AG20443 (cell line): ENCODE measurements at places on chromosomes 2 and 18.

DNA sequence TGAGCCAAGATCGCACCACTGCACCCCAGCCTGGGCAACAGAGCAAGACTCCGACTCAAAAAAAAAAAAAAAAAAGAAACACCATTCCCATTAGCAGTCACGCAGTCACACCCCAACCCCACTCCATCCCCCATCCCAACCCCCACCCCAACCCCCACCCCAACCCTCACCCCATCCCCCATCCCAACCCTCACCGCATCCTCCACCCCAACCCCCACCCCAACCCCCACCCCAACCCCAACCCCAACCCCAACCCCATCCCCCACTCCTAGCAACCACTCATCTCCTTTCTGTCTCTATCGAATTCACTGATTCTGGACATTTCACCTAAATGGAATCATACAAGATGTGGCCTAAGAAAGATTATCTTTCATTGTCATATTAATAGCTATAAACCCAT is 25.9 kb upstream of the ATP9B start:
- no peak for DNase-seq

GRCh38 chr18:55530166-55530565 is 57.8 kb downstream of the TCF4 start:
- no peak for DNase-seq

- peak; percentile 43 for DNase-seq
Observed at GRCh38 chr2:59182249-59182648, 941.1 kb upstream of the FANCL start.

DNA sequence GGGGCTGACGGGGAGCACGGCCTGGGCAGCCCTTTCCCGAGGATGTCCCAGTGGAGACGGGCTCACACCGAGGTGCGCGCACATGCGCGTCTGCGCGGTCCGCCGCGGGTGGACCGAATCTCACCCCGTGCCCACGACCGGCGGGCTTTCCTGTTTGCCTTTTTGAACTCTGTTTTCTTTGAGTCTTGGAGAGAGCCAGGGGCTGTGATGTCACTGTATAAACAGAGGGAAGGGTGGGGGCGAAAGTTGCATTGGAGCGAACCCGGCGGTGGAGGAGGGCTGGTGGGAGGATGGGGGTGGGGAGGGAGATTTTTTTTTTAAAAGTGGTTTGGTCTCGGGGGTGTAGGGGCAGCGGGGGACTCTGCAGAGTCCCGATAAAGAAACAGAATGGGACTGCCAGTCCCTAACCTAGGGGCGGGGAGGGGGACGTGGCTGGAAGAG is 141.2 kb upstream of the CTAGE1 start:
- DNase-seq: peak; percentile 70

- no peak for DNase-seq
Observed at GRCh38 chr2:45320956-45321355, 290.1 kb downstream of the SRBD1 start.

- DNase-seq: no peak
Observed at GRCh38 chr2:11634584-11634983, 35.4 kb downstream of the NTSR2 start.

GRCh38 chr2:63041592-63041991 is 9.0 kb upstream of the OTX1 start:
- no peak for DNase-seq

- DNase-seq: peak; percentile 53
Observed at GRCh38 chr2:221444106-221444505, 128.0 kb downstream of the EPHA4 start.

DNA sequence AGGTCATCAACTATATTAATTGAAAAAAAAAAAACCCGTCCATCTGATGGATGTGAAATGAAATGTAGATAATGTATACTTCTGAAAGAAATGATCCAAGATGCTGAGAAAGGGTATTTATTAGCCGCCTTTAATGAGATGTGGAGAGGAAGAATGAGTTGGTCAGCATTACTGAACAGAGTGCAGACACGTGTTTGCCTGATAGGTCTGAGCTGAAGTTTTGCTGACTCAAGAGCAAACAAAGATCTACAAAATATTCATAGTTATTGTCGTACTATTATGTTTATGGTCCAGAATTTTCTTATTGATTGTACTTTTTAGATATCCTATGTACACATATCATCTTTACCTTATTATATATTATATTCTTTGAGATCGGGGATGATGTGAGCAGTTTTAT is 235.3 kb downstream of the RDH14 start:
- DNase-seq: no peak

GRCh38 chr18:43125471-43125870 is 10.0 kb upstream of the RIT2 start:
- no peak for DNase-seq

- DNase-seq: no peak
Observed at GRCh38 chr18:11293794-11294193, 144.4 kb upstream of the PIEZO2 start.

DNA sequence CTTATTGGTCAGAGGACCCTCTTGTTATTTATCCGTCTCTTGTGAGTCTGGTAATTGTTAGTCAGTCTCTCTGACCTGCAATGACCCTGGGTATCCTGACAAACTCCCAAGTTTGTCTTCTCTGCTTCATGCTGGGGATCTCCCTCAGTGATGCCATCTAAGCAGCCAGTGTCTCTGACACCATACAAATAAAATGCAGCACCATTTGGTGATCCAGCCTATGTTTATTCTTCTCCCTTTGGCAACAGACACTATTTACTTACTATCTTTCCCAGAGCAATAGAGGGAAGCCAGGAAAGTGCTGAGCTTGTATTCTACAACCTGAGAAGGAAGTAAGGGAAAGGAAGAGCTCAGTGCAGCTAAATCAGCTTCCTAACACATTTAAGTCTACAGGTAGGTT is 15.9 kb downstream of the SERPINE2 start:
- DNase-seq: peak; percentile 64

- no peak for DNase-seq
Observed at GRCh38 chr2:229775614-229776313, 61.4 kb upstream of the DNER start.

DNA sequence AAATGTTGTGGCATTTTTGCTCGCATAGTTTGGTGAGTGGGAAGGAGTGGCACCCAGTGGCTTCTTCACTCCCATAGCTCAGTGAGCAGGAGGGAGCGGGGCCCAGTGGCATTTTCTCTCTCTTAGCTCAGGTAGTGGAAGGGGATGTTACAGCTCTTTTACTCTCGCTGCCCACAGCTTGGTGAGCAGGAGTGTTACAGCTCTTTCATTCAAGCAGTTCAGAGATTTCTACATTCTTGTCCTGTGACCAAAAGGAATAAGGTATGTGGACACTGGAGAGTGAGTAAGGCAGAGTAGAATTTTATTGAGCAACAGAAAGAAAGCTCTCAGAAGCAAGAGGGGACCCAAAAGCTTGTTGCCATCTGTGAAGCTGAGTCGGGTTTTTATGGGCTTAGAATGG is 192.4 kb downstream of the SPAG16 start:
- peak; percentile 38 for DNase-seq

DNA sequence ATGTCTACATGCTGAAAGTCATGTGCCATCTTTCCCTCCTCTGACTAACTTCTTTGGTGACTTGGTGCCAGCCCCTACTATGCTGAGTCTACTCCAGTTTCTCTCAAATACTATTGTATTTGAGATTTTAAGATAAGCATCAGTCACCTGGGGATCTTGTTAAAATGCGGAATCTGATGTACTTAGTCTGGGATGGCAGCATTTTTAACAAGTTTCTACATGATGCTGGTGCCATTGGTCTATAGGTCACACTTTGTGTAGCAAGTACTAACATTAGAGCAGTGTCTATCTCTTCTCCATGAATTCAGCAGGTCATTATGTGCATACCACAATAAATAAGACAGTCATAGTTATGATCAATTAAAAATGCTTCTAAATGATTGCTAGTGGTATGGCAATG is 106.9 kb downstream of the CERS6 start:
- no peak for DNase-seq

DNA sequence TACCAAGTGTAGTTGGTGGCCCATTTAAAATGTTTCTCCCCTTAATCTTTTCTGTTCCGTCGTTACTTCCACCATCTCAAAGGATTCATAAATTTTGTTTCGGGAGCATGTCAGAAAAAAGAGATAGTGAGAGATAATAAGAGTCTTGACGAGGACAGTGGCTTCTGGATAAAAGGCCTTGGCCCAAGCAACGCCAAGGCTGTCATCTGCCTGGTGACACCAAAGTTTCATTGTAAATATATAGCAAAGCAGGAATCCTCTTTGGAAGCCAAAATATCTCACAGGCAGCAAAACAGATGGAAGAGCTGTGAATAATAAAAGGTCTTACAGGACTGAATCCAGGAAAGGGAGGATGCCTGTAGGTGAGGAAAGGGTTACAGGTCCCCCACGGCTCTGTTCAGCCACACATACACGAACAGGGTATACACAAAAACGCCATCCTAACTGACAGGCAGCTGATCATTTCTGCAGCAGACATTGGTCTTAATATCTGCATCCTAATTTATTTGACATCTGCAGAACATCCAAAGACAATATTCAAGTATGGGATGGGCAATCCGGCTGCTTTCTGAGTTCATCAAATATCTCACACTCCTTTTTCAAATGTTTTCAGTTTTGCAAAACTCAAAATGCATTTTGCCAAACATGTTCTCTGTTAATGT is 382.8 kb downstream of the OSR1 start:
- no peak for DNase-seq

GRCh38 chr2:126413079-126413478 is 242.9 kb upstream of the GYPC start:
- DNase-seq: no peak

GRCh38 chr2:207405150-207405549 is 124.6 kb upstream of the CREB1 start:
- no peak for DNase-seq

DNA sequence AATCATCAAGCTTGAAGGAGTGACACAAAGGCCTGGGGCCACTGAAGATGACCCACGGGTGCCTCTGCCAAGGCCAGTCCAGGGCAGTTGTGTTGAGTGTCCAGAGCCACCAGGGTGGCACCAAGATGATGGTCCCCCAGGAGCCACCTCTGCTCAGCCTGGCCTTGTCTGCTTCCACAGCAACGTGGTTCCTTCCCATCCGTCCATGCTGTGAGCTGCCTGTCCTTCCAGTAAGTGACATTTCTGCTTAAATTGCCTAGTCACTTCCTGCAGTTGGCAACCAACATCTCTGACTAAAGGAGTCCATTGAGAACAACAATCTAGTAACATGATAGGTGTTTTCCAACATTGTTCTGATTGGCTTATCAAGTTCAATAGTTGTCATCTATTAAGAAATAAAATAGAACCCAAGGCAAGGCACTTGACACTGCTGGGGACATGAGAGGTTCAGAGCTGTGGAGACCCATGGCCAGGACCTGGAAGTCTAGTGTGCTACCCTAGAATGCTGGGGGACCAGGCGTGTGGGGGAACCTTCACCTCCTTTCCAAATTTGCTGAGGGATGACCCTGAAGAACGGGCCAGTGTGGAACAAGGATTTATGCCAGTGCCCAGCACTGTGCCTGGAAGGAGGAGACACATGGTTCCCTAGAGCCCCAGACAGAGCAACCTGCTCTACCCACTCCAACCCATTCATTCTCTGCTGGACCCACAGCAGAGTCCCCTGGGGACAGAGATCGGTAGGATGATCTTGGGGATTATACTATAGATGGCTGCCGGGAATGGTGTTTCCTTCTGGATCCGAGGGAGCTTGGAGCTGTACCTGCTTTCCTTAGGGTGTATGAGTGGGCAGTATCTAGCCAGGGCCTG is 98.9 kb upstream of the EPC2 start:
- no peak for DNase-seq

- DNase-seq: no peak
Observed at GRCh38 chr2:162267496-162267895, 24.3 kb upstream of the FAP start.

DNA sequence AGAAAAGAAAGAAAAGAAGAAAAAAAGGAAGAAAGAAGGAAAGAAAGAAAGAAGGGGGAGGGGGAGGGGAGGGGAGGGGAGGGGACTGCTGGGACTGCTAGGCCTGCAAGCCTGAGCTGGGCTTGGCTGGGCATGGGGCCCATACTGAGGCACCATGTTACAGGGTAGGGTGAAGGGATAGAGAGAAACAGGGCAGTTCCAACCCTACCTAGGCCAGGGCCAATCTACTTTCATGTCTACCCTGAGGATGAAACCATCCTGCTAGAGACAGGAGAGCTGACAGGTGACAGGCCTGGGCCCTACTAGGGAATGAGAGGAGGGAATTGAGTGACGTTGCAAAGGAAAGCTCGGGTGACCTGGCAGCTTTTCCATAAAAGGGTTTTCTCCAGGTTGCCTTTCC is 41.7 kb downstream of the TEX44 start:
- no peak for DNase-seq

DNA sequence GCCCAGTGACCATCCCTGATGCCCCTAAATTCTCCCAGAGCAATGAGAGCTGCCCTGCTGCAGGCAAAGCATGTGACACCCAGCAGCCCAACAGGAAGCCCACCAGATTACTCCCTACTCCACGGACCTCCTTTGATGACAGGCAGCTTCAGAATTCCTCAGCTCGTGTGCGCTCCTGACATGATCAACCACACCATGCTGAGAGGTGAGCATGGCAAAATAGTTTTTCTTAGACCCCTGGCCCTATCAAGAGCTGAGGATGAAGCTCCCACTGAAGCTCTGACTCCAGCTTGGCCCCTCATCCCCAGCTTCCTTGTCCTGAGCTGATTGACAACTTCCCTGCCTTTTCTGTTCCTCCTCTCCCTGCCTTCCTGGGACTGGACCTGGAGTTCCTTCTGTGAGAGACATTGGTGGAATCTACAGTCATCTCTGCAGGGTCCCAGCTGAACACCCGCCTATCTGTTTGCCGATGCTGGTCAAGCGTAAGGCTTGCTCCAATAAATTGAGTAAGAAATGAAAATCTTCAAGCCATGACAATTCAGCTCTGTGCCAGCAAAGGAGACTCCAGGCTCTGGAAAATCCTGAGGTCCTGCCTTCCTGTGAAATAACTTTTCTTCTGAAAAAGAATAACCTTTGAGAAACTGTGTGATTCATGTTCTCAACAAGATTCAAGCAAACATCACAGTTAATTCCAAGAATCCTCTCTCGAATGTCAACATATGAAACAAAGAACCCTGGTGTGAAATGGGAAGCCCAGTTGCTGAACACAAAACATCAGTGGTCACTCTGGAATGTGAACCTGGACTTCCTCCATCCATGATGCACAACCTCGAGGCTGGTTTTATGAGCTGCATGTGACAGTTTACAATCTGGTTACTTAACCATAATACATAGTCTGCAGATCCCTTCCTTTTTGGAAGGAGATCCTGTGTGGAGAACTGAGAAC is 201.1 kb downstream of the SPP2 start:
- peak; percentile 88 for DNase-seq

DNA sequence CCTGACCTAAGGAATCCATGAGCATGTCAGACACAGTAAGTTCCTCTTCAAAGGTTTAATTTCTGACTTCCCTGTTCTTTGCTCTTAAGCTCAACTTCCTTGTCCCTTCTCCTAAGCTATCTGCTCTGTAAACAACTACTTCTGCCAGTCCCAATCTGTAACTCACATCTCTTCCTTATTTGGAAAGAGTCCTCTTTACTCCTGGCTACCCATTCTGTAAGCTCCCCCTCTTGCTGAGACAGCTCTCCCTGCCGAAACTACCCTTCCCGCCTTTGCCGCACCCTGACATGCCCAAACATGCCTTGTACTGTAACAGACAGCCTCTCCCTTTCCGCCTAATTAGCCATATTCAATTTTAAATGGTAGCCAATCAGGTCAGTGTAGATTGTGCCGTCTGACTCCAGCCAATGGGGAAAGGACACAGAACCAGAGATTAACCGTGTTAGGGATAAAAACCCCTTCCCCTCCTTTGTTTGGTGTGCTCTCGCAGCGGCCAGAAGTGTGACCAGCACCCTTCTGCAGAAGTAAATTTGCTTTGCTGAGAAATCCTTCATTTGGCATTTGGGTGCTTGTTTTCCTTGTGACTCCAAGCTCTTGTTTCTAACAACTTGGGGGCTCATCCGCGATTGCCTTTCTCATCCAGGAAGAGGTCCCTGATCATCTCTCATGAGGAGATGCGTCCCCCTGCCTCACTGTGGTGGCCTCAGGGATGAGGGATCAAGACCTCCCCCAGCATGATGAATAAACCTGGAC is 49.0 kb downstream of the PIAS2 start:
- no peak for DNase-seq
